Omental fat pad (tissue), 4 donors: ENCODE measurements at places on chromosomes 13 and 19. TPM values are rescaled to one million over a fixed set of nuclear protein-coding genes. Genes with fewer than 3 reads are reported as not detected.

DNA sequence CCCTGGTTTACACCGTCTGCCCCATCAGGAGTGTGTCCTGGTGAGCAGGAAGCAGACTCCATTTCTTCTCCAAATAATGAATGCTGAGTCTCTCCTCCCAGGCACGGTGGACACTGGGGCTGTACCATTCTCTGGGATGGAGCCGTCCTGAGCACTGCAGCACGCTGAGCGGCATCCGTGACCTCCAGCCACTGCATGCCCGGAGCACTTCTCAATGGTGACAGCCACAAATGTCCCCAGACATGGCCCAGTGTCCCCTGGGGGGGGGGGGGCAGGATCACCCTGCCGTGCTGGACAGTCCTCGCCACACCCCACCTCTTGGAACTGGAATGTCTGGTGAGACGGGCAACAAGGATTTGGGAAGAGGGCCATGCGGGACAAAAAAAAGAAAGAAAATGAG, 37.4 kb downstream of the GNG7 start:
- DNase-seq, result no peak

- DNase-seq, result peak; percentile 67
These were observed at the start of the genes MED16 and RNU6-9 for GRCh38 chr19:892894-893689. TSS of gene MED16 (minus strand) at chr19:893187. CDS start at chr19:891131, 2,056 bp downstream. TSS of gene RNU6-9 (plus strand) at chr19:893484.

Gene S1PR2
- 16.8 TPM for total RNA-seq

Gene NLRP4
- not detected for total RNA-seq

GRCh38 chr19:47699360-47699917, 13.8 kb upstream of the EHD2 start:
- DNase-seq, result no peak
